Motor neuron (in vitro differentiated cells): ENCODE measurements at places on chromosomes 16 and 17. TPM values are rescaled to one million over a fixed set of nuclear protein-coding genes. Genes with fewer than 3 reads are reported as not detected.
A peak's percentile ranks its signal among the peaks of the same experiment; 100 is the strongest.

GRCh38 chr17:68053231-68054013 is 17.9 kb downstream of the KPNA2 start:
- no peak for ATAC-seq

DNA sequence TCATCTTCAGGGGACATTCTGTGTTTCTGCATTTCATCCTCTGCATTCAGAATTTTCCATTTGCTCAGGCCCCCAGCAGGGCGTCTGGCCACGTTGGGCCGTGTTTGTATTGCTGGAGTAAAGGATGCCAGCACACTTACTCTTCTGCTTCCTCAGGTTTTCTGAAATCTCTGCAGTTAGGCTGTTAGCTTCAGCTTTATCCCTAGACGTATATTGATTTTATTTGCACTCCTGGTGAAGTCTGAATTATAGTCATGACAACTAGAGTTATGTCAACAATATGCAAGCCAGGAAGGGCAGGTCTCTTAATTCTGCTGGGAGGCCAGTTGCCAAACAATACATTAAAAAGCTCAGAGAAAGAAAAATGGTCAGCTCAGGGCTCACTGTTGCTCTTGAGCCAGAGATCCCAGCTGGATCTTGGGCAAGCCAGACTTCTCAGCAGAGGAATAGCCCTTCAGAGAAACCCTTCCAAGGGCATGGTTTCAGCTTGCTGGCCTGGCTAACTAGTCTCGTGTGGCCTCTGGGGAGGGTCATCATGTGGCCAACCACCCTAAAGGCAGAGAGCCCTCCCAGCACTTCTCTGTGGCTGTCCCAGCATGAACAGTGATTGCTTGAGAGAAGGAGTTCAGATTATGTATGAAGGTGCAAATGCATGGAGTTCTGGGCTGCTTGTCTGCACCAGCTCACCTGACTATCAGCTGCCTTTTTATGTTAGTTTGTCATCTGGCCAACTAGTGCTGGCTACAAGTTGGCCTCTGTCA is 110.2 kb upstream of the CACNG5 start:
- ATAC-seq, result peak; percentile 43

DNA sequence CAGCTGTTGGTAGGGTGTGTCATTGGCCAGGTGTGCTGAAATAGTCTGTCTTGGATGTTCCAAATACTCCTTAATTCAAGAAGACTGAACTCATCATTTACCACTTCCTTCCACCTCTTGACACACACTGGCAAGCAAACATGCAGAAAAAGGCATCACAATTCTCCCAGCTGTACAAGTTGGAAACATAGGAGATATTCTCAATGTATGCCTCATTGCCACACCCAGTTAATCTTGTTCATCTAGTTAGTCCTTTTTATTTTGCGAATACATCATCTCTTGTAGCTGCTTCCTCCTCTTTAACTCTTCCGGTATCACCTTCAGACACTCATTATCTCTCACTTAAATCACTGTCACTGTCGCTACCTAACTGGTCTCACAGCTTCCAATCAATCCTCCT is 75.1 kb upstream of the GOT2 start:
- no peak for ATAC-seq

GRCh38 chr17:57995076-57995956 is 7.3 kb upstream of the VEZF1 start:
- peak; percentile 82 for ATAC-seq

DNA sequence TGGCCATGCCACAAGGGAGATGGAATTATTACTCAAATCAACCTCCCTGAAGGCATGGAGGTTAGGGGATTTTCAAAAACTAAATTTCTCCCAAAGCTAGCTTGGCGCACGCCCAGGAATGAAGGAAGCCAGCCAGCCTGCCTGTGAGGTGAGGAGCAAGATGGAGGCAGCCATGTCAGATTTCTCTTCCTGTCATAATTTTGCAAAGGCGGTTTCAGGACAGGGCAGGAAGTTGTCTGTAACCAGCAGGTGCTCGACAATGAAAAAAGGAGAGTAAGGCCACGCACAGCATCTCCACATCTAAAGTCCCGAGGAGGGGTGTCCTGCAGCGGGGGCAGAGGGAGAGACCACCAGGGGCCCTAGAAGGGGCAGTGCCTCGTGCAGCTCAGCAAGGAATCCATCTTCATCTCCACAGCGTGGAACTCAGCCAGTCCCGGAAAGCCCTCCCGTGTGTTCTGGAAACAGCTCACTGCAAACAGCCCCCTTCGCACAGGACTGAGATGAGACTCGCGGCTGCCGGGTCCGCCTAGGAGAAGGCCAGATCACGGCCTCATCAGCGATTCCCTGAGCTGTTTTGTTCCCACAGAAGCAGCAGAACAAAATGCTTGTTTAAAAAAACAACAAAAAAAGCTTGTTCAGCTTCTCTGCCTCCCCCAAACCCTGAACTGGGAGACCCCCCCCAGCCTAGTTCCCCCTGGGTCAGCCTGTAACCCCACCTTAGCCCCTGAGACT is 47.8 kb downstream of the SLC7A5 start:
- ATAC-seq, result no peak

GRCh38 chr16:69725480-69726312 is 664 bp downstream of the NQO1 start:
- no peak for ATAC-seq

- ATAC-seq, result peak; percentile 31
These were observed 27.8 kb upstream of the ITGA3 start for GRCh38 chr17:50027881-50028735.

GRCh38 chr17:79316805-79317204 is 242.2 kb downstream of the ENGASE start:
- ATAC-seq, result no peak

DNA sequence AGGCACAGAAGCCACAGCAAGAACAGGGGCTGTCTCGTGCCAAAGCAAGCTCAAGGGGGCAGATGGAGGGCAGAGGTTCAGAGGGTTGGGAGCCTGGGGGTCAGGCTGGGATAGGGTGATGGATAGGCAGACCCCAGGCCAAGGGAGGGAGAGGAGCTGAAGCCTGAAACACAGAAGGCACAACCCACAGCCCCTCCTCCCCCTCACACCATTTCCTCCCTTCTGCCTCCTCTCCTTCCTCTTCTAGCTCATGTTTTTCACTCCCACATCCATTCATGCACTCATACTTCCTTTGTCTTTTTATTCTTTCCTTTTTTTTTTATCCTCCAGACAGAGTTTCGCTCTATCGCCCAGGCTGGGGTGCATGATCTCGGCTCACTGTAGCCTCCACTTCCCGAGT is 61.1 kb downstream of the SOCS1 start:
- no peak for ATAC-seq

DNA sequence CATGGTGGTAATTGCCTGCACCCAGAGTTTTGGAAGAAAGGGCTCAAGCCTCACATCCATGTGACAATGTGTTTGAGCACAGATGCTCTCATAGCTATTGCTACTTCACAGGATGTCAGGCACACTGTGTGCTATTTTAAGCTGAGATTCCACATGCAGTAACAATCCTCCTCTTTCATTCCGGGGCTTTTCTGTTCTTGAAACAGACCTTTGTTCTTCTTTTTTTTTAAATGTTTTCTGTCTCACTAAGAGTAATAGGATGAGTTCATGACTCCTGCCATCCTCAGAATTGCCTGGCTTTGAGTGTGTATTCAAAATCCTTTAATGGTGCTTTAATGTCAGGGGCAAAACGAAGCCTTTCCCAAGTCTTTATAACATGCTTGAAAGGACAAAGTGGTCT is 198.9 kb downstream of the ABCC12 start:
- ATAC-seq, result peak; percentile 77

- no peak for ATAC-seq
These were observed 113.3 kb downstream of the CCT6B start for GRCh38 chr17:34847938-34848337.

- ATAC-seq, result no peak
These were observed 27.6 kb downstream of the ZNF276 start for GRCh38 chr16:89748921-89749320.

DNA sequence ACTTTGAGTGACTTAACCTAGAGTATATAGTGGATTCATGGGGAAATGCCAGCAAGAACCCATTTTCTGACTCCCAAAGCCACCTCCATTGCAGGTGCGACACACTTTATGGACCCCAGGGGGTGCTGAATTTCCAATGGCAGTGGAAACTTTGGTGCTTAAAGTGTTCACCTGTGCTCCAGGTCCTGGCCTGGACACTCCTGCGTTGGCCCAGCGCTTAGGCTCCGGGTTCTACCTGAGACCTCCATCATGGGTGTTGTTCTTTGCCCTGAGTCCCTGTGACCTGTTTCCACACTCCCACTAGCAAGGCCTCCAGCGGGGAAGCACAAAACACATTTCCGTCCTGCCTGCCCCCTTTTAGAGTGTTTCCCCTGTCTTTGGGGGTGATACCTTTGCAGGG is 3.0 kb downstream of the CCNF start:
- ATAC-seq, result no peak

- no peak for ATAC-seq
These were observed 19.9 kb upstream of the C16orf87 start for GRCh38 chr16:46850619-46851555.

GRCh38 chr17:11081342-11081741 is 159.7 kb upstream of the SHISA6 start:
- no peak for ATAC-seq

GRCh38 chr16:49663081-49664065 is 192.5 kb downstream of the ZNF423 start:
- ATAC-seq, result no peak

DNA sequence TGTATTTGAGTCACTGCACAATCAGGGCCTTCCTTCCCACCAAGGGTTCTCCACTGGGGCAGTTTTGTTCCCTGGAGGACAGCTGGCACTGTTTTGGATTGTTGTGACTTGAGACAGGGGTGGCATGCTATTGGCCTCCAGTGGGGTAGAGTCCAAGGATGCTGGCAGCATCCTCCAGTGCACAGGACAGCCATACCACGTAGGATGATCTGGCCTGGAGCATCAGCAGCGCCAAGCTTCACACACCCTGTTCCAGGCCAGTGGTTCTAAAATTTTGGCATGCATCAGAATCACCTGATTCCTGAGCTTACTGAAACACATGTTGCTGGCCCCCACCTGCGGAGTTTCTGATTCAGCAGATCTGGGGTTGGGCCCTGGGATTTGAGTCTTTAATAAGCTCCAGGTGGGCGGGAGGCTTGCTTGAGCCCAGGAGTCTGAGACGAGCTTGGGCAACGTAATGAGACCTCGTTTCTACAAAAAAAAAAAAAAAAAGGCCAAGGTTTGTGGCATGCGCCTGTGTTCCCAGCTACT is 83.2 kb downstream of the MGAT5B start:
- ATAC-seq, result no peak

DNA sequence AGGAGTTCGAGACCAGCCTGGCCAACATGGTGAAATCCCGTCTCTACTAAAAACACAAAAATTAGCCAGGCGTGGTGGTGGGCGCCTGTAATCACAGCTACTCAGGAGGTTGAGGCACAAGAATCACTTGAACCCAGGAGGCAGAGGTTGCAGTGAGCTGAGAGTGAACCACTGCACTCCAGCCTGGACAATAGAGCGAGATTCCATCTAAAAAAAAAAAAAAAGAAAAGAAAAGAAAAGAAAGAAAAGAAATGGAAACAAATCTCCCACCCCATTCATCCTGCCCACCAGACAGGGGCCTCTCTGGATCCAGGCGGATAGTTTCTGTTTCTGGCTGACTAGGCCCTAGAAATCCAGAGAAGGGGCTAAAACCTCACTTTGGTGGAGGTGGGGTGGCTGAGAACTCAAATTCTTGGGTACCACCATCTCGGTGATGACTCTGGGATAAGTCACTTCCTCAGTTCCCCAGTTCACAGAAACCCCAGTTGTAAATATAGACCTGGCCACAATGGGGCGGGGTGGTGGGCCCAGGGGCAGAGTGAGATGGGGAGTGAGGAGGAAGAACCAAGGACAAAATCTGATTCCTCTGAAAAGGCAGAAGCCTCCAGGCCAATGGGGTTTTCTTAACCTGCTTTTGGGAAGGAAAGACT is 22.2 kb downstream of the SOCS1 start:
- no peak for ATAC-seq

DNA sequence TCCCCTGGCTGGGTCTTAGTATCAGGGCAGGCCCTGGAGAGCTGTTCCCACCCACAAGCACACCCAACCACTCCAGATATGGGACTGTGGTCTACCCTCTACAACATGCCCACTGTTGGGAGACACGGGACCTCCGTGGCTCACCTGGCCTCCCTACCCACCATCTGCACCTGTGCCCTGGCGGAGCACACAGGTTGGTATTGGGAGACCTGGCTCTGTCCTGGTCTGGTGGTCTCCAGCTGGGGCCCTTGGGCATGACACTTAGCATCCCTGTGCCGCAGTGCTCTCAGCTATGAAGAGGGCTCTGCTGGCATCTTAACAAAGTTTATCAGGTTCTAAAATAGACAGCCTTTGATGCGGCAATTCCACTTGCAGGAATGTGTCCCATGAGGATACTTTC is 5.8 kb downstream of the C16orf95 start:
- no peak for ATAC-seq

- ATAC-seq, result peak; percentile 37
These were observed 113.4 kb downstream of the ENGASE start for GRCh38 chr17:79188048-79188447.

- no peak for ATAC-seq
These were observed 4.1 kb upstream of the YPEL2 start for GRCh38 chr17:59327121-59327980.

- ATAC-seq, result no peak
These were observed 454.3 kb upstream of the CDH11 start for GRCh38 chr16:65576139-65576538.

DNA sequence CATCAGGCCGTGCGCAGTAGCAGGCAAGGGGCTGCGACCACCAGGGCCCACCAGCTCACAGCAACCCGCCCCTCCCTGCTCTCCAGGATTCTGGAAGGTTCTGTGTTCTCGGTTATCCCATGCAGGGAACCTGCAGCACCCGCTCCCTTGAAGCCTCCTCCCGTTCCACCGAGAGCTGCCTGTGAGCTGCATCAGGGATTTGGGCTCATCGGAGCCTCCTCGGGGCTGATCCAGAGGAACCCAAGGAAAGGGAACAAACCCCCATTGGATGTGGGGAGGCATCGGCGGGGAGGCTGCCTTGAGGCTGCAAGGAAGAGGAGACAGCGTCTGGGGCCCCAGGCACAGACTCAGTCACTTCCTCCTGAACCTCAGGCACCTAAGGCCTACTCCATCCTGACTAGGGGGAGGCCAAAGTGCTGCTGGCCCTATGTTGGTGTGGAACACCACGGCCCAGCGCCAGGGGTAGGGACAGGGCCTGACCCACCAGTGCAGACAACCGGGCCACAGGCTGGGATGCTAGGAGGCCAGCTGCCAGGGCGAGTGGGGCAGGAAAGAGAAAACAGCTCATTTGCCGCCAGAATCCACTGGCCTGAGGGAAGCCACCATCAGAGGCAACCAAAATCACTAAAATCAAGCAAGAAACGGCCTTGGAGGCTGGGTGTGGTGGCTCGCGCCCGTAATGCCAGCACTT is 14.4 kb upstream of the LGALS3BP start:
- no peak for ATAC-seq

DNA sequence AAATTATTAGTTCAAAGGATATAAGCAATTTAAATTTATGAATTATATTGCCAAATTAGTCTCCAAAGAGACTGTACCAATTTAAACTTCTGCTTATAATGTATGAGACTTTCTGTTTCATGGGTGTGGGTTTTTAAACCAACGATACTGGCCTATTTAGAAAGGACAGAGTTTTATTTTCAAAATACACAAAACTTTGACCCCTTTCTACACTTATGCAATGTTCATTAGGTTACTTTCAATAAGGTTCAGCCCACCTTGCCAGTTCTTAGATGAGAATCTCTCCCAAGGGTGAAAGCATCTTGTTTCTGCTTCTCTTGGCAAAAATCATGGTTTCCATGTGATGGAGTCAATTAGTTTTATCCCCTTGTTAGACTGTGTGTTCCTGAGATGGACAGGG is 84.7 kb downstream of the MYO1D start:
- no peak for ATAC-seq

REXO5 gene
- total RNA-seq, result 5.6 and 6.5 TPM in 2 replicates

SMTNL2 gene
- 1.5 and 1.6 TPM in 2 replicates for total RNA-seq

VMO1 gene
- total RNA-seq, result 0.27 TPM in 1 of 2 replicates, not detected in the other

CCDC40 gene
- 23.0 and 31.7 TPM in 2 replicates for total RNA-seq

CFAP119 gene
- 8.7 and 9.3 TPM in 2 replicates for total RNA-seq

PDE6G gene
- total RNA-seq, result not detected in 2 replicates

ZNF594 gene
- total RNA-seq, result 9.3 and 9.5 TPM in 2 replicates
